ENCODE measurements at places on chromosomes 3 and 15.

DNA sequence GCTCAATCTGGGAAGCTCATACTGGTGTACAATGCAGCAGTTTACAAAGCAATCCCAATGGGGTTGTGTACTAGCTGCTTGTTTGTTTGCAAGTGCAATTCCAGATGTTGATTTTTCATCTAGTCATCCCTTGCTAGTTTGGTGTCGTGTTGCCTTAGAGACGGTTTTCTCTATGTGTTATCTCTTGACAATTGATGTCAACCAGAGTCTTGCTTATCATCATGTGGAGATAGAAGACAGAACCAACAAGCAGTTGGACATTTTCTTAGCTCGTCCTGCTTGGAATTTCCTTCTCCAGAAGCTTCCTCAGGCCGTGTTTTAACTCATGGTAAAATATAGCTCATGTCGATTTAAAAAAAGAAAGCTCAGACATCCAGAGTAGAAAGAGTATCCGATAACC, 262.0 kb upstream of the KCNH8 start:
- no peak for DNase-seq

DNA sequence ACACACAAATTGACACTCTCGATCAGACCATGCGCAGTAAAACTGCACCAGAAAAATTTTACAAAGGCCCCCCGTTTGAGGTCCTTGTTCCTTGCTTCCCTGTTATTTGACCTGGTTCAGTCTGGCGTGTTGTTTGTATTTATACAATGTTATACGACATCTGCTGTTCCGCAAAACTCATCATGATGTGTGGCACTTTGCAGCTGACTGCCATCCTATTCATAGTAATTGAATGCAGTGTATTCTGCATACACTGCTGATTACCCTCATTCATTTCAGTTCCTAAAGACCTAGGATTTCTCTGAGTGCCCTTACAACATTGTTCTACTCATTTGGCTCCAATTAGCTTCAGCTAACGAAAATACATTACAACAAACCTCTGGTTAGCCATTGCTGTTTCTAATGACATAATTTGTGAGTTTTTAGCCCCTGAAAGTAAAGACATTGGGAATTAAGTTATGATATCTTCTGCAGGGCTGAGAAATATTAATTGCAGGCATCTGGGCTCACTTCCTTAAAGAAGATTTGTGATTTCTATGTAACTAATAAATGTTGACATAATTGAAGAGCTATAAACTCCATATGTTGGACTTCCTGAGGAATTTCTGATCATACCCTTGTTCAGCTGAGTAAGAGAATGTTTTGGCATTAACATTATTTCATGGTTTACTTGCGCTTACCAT, 75.7 kb downstream of the C3orf38 start:
- no peak for DNase-seq

DNA sequence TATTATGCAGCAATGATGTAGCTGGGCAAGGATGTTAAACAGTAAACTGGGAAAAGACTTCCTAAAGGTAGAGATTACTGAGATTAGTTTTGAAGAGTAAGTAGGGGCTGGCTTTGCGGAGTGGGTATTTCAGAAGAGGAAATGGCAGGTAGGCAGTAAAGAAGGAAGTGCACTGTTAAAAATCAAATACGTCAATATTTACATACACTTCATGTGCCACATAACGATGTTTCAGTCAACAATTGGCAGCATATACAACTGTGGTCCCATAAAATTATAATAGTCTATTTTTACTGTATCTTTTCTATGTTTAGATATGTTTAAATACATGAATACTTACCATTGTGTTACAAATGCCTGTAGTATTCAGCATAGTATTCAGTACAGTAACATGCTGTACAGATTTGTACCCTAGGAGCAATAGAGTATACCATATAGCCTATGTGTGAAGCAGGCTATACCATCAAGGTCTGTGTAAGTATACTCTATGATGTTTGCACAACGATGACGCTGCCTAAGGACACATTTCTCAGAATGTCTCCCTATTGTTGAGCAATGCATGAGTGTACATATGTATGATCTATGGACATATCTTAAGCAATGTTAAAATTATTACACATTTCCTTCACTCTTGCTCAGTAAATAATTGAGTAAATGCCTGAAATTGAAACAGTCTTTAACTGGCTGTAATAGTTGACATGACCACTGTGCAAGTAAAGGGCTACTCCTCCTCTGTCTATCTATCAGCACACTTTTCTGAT, 196.7 kb downstream of the ISL2 start:
- DNase-seq, result no peak

GRCh38 chr15:29337156-29337959, 67.7 kb upstream of the NSMCE3 start:
- DNase-seq, result no peak

DNA sequence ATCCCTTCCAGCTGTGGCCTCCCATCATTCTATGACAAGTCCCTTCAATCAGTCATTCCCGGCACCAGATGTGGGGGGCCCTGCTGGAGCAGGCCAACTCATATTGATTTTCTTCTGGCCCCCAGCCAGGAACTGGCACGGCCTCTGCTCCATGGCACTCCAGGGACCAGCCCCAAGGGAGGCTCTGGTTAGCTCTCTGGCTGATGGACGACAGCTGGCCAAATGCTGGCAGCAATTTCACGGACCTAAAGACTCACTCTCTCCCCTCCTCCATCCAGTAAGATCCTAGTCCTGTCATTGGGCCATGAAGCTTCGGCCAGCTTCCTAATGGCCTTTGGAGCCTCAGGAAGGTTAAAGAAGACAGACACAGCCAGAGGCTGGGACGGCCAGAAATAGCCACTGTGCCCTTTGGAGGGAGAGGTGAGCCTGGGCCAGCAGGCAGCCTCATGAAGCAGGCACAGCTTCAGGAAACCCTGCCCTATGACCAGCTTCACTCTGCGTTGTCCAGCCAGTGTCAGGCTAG, 131.0 kb downstream of the MEX3B start:
- DNase-seq, result no peak
